Activated CD8-positive, alpha-beta memory T cell treated with anti-CD3 and anti-CD28 coated beads for 1 hour (primary cell): ENCODE measurements at places on chromosomes 16 and 17.
A peak's percentile ranks its signal among the peaks of the same experiment; 100 is the strongest.

GRCh38 chr16:86095906-86096485 lies 197.0 kb downstream of the IRF8 start:
- DNase-seq, result no peak

- DNase-seq, result no peak
Observed at GRCh38 chr17:12390631-12391030, 275.1 kb upstream of the MYOCD start.

- DNase-seq, result no peak
Observed at GRCh38 chr16:75248536-75249380, 2.7 kb downstream of the BCAR1 start.

DNA sequence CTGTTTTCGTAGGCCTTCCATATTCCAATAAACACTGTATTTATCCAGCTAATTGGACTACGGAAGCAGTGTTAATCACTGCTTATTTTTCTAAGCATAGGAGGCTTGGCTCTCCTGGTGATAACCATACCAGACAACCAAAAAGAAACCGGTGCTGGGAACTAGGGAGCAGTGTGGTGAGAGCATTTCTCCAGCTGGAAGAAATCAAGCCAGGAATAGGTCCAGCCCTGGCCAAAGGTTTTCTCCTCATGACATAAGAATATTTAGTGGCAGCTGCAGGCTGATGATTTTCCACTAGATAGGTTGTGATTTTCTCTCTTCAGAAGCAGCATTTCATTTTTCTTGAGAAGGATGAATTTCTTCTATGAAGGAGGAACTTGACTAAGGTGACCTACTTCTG lies 141.5 kb downstream of the TRIM37 start:
- no peak for DNase-seq

GRCh38 chr16:66604376-66605176 lies at the start of gene CMTM3:
Gene CMTM3, plus strand, starts transcription at chr16:66604704. Its CDS starts 102 bp downstream, at chr16:66604806.
- DNase-seq, result peak; percentile 59

GRCh38 chr16:6279286-6279685 lies 1053.4 kb upstream of the RBFOX1 start:
- no peak for DNase-seq

DNA sequence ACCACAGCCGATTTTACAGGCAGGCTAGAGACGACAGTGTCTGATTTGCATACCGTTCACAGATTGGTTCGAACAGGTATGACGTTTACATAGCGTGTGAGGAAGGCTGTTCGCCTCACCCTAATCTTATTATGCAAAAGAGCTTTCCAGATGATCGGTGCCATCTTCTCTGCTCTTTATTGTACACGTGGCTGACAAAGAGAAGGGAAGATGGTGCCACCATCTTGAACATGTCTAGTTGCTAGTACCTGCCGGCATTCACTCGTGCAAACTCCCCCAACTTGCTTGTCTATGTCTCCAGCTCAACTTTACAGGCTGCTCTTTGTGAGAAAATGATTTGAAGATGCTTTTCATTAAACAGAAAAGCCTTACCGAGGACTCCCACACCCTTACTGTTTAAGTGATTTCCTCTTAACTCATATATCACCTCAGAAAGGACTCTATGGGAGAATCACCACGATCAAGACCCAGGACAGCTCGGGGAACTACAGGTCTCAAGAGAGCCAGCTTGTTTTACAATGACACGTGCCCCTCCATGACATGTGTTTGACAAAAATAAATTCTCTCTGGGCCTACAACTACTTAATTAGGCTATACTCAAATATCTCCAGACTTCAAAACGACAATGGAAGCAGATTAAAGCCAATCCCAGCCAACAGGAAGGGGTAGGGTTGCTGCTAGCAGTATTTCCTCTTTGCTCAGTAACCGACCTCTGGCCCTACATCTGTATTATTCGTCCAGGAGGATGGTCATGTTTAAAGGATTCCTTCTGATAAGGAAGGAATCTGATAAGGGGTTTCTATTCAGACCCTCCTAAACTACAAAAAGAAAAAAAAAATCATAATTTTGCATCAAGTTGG lies 480.6 kb downstream of the TMEM114 start:
- no peak for DNase-seq

DNA sequence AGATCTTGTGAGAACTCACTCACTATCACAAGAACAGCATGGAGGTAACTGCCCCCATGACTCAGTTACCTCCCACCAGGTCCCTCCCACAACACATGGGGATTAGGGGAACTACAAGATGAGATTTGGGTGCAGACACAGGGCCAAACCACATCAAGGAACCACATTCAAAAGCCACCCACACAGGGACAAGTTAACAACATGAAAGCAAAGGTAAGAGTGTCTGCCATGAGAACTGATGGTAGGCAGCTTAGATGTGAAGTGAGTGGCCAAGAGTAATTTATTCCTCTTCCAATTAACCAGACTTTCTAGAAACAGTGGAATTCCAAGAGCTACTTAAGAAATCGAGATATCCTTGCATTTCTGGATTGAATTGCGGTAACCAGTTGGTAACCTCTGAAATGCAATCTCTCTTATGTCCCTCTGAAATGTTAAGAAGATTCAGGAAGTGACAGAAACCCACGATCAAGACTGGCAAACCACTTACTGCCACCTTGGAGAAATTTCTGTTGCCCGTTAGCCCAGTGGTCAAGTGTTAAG lies 167.4 kb upstream of the CACNG5 start:
- peak; percentile 21 for DNase-seq

DNA sequence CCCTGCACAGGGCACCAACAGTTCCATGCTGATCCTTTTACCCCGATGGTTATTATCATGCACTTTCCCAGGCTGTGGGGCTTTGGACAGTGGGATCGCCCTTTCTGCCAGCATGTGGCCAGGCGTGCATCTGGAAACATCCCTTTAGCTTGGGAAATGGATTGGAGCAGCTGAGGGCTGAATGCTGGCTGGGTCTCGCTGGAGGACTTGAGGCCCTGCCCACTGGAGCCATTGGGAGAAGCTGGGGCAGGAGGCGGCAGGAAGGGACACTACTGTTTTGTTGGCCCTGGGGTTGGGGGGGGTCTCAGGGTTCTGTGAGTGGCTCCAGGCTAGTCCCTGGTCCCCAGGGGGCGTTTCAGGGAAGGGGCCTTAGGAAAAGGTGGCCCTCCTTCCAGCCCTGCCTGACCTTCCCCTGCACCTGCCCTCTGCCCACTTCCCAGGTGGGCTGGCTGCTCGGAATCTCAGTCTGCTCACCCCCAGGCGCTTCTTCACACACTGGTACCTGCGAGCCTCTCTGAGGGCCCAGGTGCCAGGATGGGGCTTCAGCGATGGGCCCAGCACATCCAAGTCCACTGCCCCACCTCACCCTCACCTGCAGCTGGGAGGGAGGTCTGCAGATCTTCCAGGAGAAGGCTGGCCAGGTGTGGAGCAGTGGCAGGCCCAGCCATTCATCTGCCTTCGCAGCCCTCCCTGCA lies 1.6 kb upstream of the ADGRG3 start:
- no peak for DNase-seq

- DNase-seq, result no peak
Observed at GRCh38 chr16:3058139-3059030, 7.1 kb upstream of the IL32 start.

DNA sequence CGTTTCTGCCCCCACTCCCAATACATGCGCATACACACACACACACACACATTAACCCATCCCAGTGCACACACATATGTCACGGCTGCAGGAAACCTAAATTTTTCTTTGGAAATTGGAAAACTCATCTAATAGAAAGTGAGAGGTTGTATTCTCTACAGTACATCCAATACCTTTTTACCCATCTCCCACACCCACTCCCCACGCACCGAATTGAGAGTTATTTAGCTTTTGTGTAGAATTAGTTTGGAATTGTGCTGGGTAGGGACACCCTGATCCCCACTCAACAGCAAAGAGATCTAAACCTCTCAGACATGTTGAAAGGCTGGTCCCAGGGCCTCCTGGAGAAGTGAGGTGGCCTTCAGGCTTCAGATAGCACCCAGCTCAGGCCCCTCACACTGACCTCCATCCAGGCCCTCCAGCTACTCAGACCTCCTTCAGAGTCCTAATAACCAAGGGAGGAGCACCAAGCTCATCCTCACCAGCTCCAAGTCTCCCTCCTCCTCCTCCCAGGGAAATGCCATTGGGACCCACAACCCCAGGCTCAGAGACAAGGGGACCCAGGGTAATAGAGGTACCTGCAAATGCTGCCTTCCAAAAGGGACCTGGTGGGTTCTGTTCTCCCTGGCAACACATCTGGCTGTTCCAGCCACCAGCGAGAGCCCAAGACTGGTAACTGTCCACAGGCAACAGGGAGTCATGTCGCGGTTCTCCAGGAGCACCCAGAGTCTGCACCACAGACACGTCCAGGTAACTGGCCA lies 955 bp downstream of the HOXB13 start:
- no peak for DNase-seq

DNA sequence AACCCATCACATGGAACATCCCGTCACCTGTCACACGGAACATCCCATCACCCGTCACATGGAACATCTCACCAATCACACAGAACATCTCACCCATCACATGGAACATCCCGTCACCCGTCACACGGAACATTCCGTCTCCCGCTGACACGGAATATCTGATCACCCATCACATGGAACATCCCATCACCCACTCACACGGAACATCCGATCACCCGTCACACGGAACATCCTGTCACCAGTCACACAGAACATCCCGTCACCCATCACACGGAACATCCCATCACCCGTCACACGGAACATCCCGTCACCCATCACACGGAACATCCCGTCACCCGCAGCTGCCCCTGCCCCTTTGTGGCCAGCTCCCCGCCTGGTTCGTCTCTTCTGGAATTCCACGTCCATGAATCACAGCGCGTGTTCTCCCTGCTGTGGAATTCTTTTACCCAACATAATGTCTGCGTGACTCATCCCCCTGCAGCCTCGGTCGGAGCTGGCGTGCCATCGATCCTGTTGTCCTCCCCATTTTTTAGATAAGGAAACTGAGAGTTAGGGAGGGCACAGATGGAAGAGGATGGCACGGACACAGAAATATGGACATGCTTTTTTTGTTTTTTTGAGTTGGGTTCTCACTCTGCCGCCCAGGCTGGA lies 5.6 kb downstream of the CPNE7 start:
- DNase-seq, result no peak

DNA sequence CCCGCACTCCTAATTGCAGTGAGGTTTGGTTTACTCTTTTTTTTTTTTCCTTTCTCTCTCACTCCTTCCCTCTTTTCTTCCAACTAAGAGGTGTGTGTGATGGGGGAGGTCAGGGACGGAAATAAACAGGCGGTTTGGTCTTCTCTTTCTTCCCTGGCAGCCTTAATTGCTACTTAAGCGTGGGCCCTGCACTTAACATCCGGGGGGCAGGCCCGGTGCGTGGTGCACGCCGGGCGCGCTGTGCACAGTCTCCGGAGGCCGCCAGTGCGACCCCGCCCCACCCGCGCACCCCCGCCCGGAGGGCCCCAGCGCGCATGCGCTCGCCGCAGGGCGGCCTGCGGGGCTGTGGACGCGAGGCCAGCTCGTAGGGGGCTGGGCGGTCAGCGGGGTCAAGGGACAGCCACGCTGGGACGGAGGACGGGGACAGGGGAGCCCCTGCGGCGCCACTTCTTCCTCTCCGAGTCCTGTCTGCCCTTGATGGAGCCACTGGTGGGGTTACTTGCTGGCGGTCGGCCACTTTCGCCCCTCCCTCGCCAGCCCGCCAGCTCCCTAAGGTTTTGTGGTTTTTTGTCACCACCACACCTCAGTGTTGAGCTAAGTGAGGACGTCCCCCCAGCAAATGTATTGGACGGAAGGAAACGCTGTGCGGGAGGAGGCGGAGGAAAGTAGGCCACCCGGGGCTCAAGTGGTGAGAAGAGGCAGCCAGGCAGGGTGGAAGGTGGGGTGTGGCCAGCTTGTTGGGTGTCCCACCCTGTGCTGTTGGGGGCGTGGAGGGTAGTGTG lies 120.9 kb downstream of the MRM1 start:
- peak; percentile 61 for DNase-seq

- DNase-seq, result no peak
Observed at GRCh38 chr16:86968866-86969265, 348.3 kb downstream of the C16orf95 start.

- no peak for DNase-seq
Observed at GRCh38 chr17:82878527-82878926, 38.7 kb upstream of the ZNF750 start.
